ENCODE measurements at places on chromosomes 7 and 10. TPM values are rescaled to one million over a fixed set of nuclear protein-coding genes. Genes with fewer than 3 reads are reported as not detected.

Gene FZD8
- total RNA-seq = 5.6 TPM

Gene ARHGEF5
- total RNA-seq = 10.1 TPM

Gene CNNM1
- total RNA-seq = 0.36 TPM

Gene POMZP3
- 3.3 TPM for total RNA-seq

Gene KIAA1217
- 12.2 TPM for total RNA-seq

Gene DYDC2
- total RNA-seq = not detected

Gene ZNF727
- 0.24 TPM for total RNA-seq
